ENCODE measurements at places on chromosomes 7 and 10. TPM values are rescaled to one million over a fixed set of nuclear protein-coding genes. Genes with fewer than 3 reads are reported as not detected.

C10orf53 gene
- not detected for total RNA-seq

CD36 gene
- total RNA-seq: 0.50 TPM

BMPER gene
- total RNA-seq: 0.17 TPM

CFTR gene
- total RNA-seq: not detected

PCDH15 gene
- not detected for total RNA-seq

LAMB4 gene
- total RNA-seq: 1.0 TPM

WDFY4 gene
- total RNA-seq: not detected

NEUROD6 gene
- total RNA-seq: not detected

UCN3 gene
- not detected for total RNA-seq

MRLN gene
- total RNA-seq: not detected

PRKG1 gene
- total RNA-seq: 2.2 TPM

C7orf57 gene
- total RNA-seq: 0.67 TPM

HILPDA gene
- total RNA-seq: 9.7 TPM

GPNMB gene
- total RNA-seq: 208 TPM

VIPR2 gene
- total RNA-seq: not detected

CLDN4 gene
- 11.7 TPM for total RNA-seq

MCM7 gene
- 114 TPM for total RNA-seq

Measured in mammary epithelial cell (primary cell).